Activated CD4-positive, alpha-beta T cell treated with anti-CD3 and anti-CD28 coated beads for 4 hours (primary cell): ENCODE measurements at places on chromosomes 7 and 10.

GRCh38 chr10:51789903-51790302 is 90.5 kb upstream of the CSTF2T start:
- DNase-seq = no peak

DNA sequence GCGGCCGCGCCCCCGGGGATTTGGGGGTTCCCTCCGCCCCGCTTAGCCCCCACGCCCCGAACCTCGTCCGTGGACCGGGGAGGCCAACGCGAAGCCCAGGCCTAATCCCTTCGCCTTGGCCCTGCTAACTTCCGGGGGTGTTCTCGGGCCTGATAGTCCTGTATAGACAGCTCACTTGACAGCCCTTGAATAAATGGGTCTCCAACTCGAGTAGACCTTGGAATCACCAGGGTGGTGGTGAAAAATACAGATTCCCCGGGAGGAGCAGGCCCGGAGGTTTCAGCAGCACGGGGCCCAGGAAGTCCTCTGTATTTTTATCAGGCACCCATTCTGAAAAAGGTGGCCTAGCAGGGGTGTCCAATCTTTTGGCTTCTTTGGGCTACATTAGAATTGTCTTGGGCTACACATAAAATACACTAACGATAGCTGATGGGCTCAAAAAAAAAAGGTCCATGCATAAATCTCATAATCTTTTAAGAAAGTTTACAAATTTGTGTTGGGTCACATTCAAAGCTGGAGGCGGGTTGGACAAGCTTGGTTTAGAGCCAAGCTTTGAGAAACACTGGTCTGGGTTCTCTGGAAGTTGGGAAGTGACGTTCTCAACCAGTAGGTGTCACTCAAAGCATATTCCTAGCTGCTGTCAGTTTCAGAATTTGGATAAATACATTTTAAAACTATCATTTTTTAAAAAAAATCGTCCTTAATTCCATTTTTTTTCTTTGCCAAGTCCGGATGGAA is 221.7 kb downstream of the PHTF2 start:
- DNase-seq = peak; percentile 3

DNA sequence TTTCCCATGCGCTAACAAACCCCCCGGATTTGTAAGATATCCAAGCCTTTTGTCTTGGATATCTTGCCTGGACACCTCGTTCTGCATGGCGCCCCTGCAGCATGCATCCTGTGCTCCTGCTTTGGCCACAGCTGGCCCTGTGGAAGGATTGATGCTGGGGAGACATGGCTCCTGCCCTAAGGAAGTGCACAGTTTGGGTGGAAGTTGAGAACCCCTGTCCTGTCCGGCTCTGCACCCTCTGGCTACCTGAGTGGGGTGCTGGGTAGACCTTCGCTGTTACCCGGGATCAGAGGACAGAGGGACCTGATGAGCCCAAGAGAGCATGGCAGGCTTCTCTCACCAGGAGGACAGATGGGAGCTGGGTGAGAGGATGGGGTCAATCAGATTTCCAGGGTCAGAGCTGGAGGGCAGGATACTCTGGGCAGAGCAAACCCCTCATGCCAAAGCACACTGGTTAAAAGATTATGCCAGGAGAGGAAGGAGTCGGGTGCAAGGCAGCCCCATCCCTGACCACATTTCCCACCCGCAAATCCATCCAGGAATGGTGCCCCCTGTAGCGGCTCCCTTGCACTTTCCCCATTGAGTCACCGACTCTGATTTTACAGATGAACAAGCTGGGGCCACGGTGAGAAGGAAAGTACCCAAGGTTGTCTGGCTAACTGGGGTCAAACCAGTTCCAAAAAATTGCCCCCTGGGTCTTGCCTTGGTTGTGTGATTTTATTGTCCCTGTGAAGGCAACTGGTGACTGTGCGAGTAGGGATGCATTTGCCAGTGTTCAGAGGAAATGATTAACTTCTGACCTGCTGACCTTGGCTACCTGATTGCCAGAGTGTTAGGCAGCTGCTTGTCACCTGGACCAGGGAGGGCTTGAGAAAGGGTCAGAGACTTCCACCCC is 290.1 kb upstream of the ZMIZ1 start:
- DNase-seq = no peak

DNA sequence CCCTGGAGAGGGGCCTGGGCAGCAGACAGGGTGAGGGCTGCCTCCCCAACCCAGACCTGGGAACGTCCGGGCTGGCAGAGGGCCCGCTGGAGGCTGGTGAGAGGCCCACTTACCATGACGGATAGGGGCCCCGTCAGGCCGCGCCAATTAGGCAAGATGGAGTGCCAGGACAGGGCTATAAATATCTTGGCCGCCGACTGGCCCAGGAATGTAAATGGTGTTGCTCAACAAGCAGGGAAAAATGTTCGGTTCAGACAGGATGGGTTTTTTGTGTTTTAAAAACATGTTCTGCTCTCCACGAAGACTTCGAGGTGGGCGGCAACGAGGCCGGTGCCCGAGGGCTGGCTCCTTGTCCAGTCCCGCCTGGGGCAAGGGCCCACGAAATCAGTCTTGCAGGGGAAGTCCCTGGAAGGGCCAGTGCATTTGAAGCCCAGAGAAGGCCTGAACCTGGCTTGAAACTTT is 35.8 kb upstream of the ELN start:
- DNase-seq = no peak

GRCh38 chr7:1342090-1342640 is 109.5 kb downstream of the UNCX start:
- DNase-seq = no peak

GRCh38 chr10:1180836-1181235 is 124.7 kb downstream of the WDR37 start:
- DNase-seq = no peak

DNA sequence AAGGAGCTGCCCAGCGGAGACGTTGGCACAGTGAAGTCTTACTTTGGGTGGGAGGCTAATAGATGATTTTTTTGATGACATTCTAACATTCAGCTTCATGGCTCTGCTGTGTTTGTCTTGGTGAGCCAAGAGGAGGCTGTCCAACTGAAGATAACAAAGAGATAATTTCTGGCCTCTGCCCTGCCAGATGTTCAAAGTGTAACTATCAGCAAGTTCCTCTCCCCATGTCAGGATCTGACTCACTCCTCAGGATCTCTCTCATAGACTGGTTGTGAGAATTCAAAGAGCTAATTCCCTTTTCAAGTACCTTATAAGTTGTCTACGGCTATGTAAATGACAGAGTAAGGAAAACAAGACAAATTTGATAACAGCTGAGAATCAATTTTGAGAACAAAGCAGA is 1340.9 kb downstream of the XPNPEP1 start:
- DNase-seq = no peak

GRCh38 chr10:47378183-47378510 is 5.9 kb downstream of the ZNF488 start:
- DNase-seq = no peak

DNA sequence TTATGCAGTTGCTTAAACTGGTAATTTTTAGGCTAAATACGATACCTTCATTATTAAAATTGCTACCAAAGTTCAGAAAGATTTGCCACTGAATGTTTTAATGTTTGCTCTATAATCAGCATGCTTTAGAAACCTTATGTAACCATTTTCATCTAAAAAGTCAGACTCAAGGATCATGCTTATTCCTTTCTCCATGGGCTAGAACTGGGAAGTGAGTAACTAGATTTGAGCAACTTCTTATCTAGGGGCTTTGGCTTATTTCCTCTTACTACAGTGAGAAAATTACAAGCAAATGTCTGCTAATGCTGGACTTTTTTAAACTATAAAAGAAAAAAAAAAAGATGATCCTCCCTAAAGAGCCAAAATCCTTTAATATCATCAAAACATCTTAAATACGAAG is 215.9 kb downstream of the CRPPA start:
- DNase-seq = no peak

DNA sequence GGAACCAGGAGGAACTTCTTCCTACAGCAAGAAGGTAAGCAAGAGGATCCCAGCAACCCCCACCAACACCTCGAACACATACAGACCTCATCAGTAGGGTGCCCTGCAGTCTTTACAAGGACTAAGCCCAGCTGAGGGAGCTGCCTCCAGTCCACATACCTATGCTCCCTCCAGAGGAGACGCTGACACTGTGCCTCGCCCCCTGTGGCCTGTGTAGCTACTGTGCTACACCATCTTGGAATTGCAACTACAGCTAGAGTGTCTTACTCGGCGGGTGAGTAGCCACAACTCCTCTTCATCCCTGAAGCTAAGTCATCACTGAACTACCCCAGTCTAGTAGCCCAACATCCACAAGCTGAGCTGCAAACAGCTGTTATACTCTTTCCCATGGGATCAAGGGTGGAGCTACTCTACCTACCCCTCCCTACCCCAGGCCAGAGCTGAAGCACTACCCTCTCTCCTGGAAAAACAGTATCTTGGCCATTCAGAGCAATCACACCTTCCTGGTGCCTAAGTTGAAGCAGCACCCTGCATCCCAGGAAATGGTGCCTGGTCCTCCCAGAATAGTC is 42.2 kb upstream of the CAMK2B start:
- no peak for DNase-seq

DNA sequence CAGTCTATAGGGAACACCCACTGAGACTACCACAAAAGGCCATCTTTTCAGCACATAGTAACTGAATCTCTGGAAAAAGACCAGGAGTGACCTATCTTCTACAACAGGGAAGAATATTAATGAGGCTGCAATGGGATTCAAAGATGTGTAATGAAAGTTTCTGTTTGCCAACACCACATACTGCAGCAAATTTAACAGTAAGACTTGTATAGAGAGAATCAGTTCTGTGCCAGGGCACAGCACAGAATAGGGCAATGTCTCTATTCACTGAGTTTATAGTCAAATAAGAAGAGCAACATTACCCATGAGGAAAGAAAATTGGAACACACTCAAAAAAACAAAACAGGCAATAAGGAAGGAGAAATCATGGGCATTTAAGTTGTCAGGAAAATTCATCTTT is 91.4 kb upstream of the PTN start:
- DNase-seq = no peak

- no peak for DNase-seq
Observed at GRCh38 chr10:128912568-128913311, 554.3 kb upstream of the MGMT start.

DNA sequence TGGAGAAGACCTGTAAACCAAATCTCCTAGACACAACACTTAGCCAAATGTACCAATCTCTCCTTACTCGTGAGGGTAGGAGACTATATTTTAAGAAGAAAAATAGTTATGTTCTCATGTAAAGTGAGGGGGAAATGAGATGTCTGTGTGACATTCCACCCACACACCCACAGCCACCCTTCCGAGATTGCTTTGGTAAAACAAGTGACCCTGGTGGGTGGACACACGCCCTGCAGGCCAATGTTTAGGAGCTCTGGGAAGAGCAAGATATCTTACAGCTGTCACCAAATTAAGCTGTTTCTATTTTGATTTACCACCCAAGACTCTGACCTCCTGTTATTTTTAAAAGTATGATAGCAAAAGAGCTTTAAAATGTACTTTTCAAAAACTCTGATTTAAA is 147.2 kb upstream of the PFKP start:
- no peak for DNase-seq

GRCh38 chr7:111242141-111242755 is 151.3 kb downstream of the LRRN3 start:
- DNase-seq = no peak

- DNase-seq = no peak
Observed at GRCh38 chr10:87837445-87837844, 19.4 kb upstream of the ATAD1 start.

DNA sequence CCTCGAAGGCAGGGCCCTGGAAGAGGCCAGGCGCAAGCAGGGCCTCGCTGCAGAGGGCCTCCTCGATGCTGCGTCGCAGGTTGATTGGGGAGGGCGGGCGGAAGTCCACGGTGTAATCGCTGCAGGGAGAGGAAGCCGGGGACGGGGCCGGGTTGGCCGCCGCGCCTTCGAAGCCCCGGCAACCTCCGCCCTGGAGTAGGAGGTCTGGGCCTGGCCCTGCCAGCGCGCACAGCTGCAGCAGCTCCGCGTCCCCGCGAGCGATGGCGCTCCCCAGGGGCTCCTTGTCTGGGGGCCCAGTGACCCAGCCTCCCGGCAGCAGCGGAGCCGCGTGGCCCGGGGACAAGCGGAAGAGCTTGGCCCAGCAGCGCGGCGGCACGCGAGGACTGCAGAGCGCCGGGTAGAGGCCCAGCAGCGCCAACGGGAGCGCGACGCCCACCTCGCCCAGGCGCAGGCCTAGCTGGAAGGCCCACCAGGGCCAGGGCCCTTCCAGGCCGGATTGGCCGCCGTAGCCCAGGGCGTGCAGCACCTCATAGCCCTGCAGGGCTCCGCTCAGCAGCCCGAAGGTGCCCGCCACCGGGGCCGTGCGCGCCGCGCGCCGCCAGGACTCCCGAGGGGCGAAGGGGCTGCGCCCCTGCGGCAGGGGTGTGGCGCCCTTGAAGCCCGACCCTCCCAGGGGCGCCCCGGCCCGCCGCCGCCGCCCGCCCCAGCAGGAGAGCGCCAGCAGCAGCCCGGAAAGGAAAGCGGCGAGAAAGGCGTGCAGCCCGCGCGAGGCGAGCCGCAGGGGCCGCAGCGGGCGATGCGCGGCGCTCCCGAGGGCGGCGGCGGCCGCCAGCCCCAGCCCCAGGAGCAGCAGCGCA is 7.8 kb upstream of the RBM28 start:
- DNase-seq = no peak

GRCh38 chr7:119482671-119483070 is 790.3 kb upstream of the KCND2 start:
- no peak for DNase-seq

- DNase-seq = no peak
Observed at GRCh38 chr10:8051109-8051821, 3.2 kb upstream of the GATA3 start.

DNA sequence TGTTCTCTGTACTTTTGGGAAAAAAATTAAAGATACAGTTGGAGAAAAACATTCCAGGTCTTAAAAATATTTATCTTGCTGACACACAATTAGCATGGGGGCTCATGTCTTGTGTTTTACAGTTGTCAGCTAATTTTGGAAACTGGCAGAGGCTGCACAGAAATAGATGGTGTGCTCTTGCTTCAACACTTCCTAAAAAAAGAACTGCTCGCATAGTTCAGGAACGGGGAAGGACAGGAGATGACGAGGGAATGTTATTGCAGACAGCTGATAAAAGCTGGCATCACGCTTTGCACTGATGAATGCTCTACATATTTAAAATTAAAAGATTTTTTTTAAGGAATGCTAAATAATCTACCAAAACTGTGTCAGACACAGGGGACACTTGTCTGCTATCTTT is 103.5 kb upstream of the CELF2 start:
- DNase-seq = no peak

GRCh38 chr7:110386913-110387312 is 704.0 kb upstream of the LRRN3 start:
- no peak for DNase-seq

DNA sequence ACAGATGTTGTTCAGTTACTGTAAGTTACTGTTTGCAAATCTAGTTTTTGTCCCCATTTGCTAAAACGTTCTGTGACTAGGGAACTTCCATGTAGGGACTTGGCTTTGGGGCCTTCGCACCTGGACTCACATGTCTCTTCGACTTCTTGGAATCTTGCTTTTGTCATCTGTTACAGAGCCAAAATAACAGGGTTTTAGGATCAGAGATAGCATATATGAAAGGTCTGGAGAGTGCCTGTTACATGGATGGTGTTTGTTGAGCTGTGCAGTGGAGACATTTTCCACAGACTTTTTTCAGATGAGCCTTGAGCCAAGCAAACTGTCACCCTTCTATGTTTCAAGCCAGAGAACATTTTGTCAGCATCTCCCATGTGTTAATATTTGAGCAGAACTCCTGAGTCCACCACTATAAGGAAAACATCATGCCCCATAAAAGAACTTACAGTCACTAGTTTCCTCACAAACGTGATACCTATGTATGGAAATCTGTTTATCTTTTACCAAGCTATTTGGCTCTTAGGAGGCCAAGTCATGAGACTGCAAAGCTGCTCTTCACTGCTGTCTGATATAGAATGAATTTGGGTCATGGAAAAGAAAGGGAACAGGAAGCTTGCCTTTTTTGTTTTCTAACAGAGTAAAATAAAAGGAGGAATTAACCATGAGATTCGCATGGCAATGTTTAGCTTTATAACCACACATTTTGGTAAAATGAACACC is 818.6 kb upstream of the IGFBP3 start:
- no peak for DNase-seq
